ENCODE measurements at places on chromosomes 13 and 19.

DNA sequence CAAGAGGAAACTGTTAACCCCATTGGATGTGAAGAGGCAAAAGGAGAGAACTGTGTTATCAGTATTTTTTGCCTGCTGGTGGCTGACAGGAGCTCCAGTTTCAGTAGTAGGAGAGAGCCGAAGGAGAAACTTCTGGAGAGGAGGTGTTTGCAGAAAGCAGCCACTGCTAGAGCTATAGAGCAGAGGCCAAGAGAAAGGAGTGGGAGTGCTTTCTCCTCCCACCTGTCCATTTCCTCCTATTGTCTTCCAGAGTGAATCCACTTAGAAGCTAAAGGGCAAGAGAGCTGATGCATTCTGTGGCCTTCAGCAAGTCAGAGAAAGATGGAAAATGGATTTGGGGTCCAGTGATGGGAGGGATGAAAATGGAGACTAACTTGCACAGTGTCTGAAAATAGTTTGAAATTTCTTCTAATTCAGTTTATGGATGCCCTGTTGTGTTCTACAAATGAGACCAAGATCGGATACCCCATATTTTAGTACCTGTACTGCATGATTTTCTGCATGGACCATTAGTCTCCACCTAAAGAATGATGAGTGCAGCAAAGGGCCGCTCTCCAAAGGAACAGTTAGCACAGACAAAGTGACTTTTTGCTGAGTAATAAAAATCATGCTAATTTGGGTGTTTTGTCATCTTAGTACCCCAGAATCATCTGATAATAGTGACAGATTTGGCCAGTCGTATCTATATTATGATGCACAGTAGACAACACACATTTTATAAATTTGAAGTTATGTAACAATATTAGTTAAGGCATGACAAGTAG lies 10.7 kb downstream of the HS6ST3 start:
- DNase-seq = no peak

DNA sequence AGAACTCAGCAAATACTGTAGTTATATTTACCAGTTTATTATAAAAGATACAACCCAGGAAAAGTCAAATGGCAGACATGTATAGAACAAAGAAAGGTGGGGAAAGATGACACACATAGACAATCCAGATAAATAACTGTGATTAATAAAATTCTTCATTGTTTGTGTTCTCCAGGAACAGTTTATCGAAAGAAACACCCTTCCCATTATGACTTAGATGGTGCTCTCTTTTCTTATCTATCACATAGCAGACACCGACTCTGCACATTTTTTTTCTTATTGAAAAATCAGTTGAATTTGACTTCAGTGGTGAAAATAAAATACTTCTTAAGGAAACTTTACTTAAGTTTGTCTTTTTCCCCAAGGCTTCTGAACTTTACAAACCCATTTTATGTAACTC lies 6.2 kb downstream of the ZNF708 start:
- no peak for DNase-seq

- DNase-seq = no peak
These were observed 116.5 kb downstream of the GPC6 start for GRCh38 chr13:93343097-93343496.

DNA sequence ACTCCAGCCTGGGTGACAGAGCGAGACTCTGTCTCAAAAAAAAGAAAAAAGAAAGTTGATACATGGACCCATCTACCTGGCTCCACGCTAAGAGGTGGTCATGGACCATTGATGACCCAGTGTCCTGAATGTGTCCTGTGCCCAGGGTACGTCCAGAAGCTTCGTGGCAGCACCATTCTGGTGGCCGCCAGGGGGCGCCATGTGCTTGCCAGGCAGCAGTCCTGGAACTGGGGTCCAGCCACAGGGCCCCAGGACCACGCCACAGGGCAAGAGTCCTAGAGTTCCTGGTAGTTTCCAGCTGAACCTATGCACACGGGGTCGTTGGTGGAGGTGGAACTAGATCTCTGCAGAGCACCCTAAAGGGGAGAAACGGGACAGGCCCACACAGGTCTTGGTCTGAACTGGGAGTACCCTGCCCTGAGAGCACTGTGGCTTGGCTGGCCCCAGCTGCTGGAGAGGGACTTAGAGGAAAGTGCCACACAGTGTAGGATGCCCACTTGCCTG lies 19.9 kb upstream of the FBXO27 start:
- peak; percentile 82 for DNase-seq

DNA sequence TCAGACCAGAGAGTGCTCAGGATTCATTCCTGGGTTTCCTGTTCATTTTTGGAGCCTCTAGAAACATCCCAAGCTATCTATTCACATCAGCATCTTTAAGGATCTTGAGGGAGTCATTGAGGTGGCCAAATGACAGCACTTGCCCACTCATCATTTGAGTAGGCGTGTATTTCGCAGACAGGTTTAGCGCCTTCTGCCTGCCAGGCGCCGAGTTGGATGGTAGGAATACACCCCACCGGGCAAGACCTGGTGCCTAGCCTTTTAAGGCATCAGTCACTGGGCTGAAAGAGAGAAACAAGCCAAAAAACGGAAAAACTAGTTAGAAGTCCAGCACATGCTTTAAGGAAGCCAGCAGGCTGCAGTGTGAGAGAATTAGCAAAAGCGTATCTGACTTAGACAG lies 33.8 kb downstream of the PEX11G start:
- DNase-seq = no peak

GRCh38 chr19:7534531-7535046 lies 928 bp upstream of the PNPLA6 start:
- DNase-seq = peak; percentile 61

DNA sequence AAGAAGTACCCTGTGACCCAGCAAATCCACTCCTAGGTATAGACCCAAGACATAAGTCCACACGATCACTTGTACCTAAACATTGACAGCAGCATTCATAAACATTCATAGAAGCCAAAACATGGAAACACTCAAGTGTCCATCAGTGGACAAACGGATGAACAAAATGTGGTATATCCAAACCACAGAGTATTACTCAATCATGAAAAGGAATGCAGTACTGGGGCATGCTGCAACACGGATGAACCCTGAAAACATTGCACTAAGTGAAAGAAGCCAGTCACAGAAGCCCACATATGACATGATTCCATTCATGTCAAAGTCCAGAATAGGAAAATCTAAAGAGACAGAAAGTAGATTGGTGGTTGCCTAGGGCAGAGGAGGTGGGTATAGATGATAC lies 22.8 kb upstream of the CCNE1 start:
- DNase-seq = no peak

DNA sequence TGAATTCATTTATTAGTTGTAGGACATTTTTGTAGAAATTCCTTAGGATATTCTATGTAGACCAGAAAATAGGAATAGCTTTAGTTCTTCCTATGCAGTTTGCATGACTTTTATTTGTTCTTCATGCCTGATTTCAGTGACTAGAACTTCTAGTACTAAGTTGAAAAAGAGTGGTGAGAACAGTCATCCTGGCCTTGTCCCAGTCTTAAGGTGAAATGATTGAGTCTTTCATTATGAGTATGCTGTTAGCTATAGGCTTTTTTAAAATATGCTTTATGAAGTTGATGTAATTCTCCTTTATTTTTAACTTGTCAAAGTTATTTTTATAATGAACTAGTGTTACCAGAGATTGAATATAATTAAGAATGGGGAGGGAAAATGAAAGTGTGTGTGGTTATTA lies 690.1 kb upstream of the KLHL1 start:
- no peak for DNase-seq

DNA sequence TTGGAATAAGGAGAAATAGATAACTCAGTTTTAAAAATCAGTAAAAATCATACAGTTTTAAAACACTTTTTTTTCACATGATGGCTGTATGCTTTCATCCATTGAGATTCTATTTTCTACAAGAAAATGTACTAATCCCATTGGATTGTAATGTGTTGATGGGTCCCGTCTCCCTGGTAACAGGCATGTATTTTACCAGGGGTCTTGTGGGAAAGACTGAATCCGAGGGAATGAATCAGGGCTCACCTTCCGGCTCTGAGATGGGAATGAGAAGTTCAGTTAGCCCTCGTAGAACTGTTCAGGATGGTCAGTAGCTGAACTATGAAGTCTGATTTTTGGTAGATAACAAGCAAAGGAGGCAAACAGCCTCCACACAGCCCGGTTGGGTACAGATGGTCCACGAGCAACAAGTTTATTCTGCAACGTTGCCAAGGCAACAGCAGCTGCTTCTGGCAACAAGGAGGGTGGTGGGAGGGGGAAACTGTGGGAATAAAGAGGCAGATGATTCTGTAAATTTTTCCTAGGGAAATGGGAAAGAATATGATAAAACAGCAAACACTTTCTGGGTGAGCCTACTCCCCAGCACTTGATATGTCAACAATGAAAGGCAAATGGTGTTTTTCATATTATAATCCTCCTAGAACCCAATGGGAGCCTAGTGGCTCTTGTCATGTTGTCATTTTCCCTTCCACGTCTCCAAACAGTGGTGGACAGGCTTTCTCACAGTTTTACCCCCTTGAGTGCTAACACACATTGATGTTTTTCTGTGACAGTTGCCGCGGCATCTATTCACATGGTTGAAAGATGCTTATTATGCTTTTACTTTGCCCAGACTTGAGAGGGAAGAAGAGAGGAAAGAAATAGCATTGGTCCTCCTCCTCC lies 12.4 kb upstream of the SIAH3 start:
- no peak for DNase-seq

DNA sequence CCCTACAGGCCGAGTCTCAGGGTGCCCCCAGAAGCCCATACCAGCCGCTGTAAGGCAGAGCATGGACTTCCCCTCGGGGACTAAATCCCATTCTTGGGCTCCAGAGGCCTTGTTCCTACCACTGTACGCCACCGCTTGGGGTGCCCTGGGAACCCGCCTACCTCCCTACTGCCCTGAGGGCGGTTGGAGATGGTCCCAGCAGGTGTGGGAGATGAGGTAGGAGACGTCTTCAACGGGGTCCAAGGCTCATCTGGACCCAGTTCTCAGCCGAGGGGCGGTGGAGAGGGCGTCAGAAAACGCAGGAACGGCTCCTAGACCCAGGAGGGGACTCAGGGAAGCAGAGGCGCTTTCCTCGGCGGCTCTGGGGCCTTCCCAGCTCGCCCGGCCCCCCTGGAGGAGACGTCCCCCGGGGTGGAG lies 833 bp upstream of the ZIK1 start:
- no peak for DNase-seq

- no peak for DNase-seq
These were observed 21.2 kb downstream of the ZNF675 start for GRCh38 chr19:23665651-23666410.

GRCh38 chr19:3046698-3047495 lies 15.4 kb downstream of the TLE5 start:
- DNase-seq = no peak

- DNase-seq = no peak
These were observed 8.6 kb upstream of the LAIR2 start for GRCh38 chr19:54493967-54494585.

- DNase-seq = peak; percentile 65
These were observed 28.8 kb downstream of the EPN1 start for GRCh38 chr19:55703790-55704215.

GRCh38 chr19:3507371-3508120 lies 1.4 kb downstream of the FZR1 start:
- DNase-seq = peak; percentile 35

- DNase-seq = no peak
These were observed 283.1 kb downstream of the DCT start for GRCh38 chr13:94196413-94196812.

DNA sequence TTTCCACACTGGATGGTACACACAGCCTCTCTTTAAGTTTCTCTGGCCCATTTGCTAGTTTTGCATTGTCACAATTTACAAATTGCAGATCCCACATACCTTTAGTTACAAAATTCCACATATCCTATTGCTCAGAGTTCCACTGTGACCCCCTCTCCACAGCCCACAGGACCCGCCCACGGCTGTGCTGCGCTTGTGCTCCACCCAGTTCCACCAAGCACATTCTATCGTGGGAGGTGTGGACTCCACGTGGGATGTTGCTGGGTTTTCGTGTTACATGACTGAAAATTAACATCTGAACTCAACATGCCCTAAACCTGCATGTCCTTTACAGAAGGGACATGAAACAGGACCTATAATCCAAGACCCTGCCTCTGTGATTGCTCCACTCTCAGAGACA lies 423.0 kb downstream of the IRS2 start:
- no peak for DNase-seq

GRCh38 chr19:47471733-47472457 lies at the start of gene SLC8A2:
Gene SLC8A2 (minus strand): TSS chr19:47471893. CDS start chr19:47466403, 5,490 bp downstream.
- peak; percentile 49 for DNase-seq
